Chondrocyte (in vitro differentiated cells): ENCODE measurements at places on chromosomes 13 and 19.

DNA sequence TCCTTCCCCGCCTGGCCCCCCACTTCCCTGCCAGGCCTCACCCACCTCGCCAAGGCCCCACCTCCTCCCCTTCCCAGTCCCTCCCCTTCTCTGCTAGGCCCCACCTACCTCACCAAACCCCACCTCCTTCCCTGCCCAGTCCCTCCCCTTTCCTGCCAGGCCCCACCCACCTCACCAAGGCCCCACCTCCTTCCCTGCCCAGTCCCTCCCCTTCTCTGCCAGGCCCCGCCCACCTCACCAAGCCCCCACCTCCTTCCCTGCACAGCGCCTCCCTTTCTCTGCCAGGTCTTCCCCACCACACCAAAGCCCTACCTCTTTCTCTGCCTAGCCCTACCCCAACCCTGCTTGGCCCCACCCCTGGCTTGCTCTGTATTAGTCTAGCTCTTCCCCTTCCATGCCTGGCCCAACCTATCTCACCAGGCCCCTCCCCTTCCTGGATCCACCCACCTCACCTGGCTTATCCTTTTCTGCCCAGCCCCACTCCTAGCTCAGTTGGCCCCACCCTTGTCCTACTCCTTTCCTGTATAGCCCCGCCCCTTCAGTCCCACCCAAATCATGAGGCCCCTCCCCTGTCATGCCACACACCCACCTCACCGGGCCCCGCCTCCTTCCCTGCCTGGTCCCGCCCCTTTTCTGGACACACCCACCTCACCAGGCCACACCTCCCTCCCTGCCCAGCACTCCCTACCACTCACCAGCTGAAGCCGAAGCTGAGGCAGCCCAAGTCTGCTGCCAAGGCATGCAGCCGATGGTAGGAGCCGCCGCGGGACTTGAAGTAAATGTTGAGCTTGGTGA lies 16.2 kb downstream of the CERS1 start:
- no peak for DNase-seq

GRCh38 chr19:6970021-6970420 lies 51.2 kb downstream of the MBD3L2B start:
- no peak for DNase-seq

GRCh38 chr13:32267836-32268439 lies 47.2 kb downstream of the ZAR1L start:
- DNase-seq, result no peak

DNA sequence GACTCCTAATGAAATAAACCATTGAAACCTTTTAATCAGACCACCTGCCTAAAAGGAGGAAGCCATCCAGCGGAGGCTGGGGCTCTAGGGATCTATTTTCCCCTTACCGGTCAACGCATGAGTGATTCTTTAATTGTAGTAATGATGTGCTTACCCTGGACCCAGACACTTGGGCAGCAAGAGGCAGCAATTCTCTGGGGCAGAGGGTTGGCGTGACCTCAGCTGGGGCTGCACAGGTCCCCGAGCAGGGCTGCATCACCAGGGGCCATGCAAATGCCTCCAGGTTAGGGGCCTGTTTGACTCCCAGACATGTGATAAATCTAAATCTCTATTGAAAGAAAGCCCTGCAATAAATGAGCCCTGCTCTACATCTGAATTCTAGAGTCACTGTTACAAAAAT lies 194.2 kb upstream of the TSHZ3 start:
- no peak for DNase-seq

DNA sequence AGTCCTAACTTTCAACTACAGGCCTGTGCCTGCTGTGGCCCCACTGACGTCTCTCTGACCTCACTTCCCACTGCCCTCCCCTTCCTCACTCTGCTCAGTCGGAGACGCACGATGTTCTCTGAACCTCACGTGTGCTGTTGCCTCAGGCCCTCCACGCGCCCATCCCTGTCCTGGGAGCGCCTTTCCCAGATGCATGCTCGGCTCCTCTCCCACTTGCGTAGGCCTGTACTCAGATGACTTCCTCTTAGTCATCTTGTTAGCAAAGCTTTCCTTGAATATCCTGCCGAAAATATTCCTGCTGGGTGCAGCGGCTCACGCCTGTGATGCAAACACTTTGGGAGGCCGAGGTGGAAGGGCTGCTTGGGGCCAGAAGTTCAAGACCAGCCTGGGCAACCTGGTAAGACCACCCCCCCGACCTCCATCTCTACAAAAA lies 9.3 kb upstream of the SYT5 start:
- DNase-seq, result no peak

DNA sequence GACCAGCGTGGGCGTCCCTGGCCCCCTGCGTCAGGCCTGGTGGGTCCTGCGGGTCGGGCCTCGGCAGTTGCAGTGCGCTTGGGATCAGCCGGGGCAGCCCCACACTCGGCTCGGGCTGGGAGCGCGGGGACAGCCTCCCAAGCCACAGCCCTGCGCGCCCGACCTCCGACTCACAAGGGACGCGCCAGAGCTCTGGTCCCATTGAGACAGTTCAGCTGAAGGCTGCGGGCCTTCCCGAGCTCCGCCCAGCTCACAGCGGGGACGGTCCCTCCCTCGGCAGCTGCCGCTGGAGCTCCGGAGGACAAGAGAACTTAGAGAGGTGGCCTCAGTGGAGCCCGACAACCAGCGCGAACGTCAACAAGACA lies 45.7 kb upstream of the ZNF730 start:
- DNase-seq, result no peak

GRCh38 chr13:70107125-70107497 lies 515 bp upstream of the ATXN8OS start:
- DNase-seq, result no peak

DNA sequence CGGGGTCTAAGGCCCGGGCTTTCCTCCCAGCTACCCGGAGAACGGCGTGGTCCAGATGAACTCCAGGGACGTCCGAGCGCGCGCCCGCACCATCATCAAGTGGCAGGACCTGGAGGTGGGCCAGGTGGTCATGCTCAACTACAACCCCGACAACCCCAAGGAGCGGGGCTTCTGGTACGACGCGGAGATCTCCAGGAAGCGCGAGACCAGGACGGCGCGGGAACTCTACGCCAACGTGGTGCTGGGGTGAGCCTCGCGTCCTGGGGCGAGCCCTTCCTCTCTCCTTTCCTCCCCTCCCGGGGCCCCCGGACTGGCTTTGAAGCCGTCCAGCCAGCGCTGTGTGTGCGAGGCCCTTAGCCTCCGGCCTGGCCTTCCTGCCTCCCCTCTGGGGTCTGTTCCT lies 23.4 kb downstream of the UHRF1 start:
- no peak for DNase-seq

DNA sequence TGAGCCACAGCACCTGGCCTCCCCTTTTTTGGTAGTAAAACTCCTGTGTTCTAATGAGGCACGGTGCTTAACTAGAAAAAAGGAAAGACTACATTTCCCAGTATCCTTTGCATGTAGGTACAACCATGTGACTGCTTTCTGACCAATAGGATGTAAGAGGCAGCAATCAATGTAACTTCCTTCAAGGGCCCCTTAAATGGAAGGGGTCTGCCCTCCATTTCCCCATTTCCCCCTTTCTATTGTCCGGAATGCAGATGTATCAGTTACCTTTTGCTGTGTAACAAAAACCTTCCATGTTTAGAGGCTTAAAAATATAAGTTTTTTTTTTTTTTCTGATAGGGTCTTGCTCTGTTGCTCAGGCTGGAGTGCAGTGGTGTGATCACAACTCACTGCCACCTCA lies 2.2 kb downstream of the GPR32 start:
- no peak for DNase-seq

DNA sequence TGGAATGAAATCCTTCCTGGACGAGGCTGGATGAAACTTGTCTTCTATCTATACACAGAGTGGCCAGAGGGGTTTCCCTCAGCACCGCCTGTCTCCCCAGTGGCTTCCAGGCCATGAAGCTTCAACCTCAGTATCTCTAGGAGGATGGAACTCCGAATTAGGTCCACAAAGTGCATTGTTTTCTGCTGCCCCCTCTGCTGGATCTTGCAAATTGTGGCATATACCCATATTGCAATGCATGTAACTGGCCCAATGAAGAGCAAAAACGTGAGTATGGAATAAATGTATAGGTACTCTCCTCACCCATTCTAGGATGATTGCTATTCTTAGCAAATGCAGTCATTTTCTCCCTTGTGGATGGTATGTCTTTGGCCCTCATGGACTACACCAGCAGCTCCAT lies 14.7 kb upstream of the LILRB4 start:
- DNase-seq, result no peak

- no peak for DNase-seq
Measured at GRCh38 chr13:106795847-106796246, 227.9 kb upstream of the ARGLU1 start.

DNA sequence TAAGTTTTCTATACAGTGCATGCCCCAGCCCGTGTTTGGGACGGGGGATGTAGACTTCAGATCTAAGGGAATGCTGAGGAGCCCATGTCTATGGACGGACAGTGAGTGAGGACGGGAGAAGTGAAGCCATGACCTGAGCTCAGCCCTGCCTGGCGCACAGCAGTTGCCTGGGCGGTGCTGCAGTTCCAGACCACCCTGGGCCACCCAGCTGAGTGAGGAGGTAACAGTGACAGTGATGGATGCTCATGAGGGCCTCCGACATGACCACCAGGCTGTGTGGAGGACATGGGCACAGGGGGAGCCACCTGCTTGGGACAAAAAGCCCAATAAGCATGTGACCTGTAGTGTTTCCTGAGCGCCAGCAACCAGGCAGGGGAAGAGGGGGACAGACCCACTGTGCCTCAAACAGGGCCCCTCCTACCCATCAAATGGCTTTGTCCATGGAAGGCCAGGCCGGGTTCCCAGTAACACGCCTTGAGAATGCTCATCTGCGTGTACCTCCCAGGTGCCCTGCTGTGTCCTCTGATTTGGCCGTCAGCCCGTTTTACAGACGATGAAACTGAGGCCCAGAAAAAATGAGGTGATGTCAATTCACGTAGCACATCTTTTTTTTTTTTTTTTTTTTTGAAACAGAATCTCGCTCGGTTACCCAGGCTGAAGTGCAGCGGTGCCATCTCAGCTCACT lies 22.6 kb downstream of the NOSIP start:
- no peak for DNase-seq

GRCh38 chr13:36819739-36820090 lies 693 bp downstream of the RFXAP start:
- no peak for DNase-seq

GRCh38 chr19:7920519-7921301 lies 572 bp downstream of the SNAPC2 start:
- DNase-seq, result peak; percentile 98

- DNase-seq, result no peak
Measured at GRCh38 chr19:4536798-4537197, 1.8 kb upstream of the PLIN5 start.

DNA sequence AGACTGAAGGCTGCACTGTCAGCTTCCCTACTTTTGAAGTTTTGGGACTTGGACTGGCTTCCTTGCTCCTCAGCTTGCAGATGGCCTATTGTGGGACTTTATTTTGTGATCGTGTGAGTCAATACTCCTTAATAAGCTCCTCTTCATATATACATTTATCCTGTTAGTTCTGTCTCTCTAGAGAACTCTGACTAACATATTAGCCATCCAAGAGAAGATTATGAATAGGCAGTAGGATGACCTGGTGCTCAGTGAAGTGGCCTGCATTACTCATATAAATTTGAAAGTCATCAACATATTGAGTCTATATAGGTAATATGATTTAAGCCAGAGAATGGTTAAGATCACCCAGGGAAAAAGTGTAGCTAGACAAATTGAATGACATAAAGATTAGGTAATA lies 136.3 kb upstream of the UFM1 start:
- DNase-seq, result no peak

GRCh38 chr13:45521297-45521696 lies 56.6 kb downstream of the COG3 start:
- DNase-seq, result no peak
